Inflammatory macrophage treated with lipopolysaccharide for 4 hours (primary cell): ENCODE measurements at places on chromosomes 4 and X.

GRCh38 chr4:156419080-156419685, 465.5 kb upstream of the CTSO start:
- no peak for DNase-seq

GRCh38 chr4:53818104-53818503, 226.8 kb upstream of the LNX1 start:
- no peak for DNase-seq

DNA sequence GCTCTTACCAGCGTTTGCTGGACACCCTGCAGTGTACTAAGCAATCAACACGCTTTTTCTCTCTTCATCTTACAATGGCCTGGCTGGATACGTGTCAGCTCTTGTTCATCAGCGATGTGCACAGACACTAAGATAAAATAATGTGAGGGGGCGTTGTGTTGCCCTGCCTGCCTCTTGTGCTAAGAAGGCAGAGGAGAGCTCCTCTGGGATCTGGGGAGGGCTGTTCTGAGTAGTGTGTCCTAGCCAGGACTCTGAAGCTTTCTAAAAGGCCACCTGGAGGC, 49.7 kb downstream of the NELFA start:
- DNase-seq: no peak

DNA sequence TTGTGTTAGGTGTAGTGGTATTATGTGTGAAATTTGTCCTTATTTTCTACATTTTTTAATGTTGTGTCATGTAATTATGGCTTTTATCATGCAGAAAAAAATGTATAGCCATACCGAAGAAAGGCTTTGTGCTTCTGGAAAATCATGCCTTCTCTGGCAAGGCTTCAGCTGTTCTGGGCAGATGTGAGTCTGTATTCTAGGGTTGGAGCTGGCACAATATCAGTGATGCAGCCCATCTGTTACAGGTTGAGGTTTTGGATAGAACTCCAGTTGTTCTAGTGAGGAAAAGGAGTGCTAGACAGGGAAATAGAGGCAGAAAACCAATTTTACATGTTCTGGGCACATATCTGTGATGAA, 44.8 kb upstream of the PRSS12 start:
- no peak for DNase-seq

- no peak for DNase-seq
These were observed 56.2 kb downstream of the CD99L2 start for GRCh38 chrX:150842198-150842685.

DNA sequence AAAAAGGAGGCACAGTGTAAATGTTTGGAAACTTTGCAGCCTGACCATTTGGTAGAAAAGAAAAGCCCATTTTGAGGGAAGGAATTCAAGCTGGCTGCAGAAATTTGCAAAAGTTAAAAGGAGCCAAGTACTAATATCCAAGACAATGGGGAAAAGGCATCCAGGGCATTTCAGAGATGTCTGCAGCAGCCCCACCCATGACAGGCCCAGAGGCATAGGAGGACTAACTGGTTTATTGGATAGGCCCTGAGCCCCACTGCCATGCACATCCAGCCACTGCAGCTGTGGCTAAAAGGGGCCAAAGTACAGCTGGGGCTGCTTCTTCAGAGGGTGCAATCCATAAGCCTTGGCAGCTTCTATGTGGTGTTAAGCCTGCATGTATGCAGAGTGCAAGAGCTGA, 104.9 kb downstream of the HS3ST1 start:
- DNase-seq: no peak
